ENCODE measurements at places on chromosomes 4 and X.

DNA sequence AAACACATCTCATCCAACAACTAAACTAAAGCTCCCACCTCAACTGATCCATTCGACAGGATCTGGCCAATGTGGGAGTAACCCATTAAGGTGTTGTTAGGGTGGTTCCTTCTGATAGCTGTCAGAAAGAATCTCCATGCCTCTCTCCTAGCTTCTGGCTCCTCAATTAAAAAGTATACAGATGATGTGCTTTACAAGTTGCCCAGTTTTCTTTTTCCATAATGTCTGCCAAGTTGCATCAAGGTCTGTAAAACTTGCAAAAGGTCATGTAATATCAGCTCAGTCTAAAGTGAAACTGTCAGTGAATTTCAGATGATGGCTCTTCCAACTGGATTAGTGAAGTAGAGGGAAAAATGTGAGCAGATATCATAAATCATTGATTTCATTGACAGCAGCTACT lies 191.8 kb downstream of the RAB28 start:
- no peak for DNase-seq

GRCh38 chr4:34178476-34178875 lies 2065.8 kb downstream of the ARAP2 start:
- no peak for DNase-seq

DNA sequence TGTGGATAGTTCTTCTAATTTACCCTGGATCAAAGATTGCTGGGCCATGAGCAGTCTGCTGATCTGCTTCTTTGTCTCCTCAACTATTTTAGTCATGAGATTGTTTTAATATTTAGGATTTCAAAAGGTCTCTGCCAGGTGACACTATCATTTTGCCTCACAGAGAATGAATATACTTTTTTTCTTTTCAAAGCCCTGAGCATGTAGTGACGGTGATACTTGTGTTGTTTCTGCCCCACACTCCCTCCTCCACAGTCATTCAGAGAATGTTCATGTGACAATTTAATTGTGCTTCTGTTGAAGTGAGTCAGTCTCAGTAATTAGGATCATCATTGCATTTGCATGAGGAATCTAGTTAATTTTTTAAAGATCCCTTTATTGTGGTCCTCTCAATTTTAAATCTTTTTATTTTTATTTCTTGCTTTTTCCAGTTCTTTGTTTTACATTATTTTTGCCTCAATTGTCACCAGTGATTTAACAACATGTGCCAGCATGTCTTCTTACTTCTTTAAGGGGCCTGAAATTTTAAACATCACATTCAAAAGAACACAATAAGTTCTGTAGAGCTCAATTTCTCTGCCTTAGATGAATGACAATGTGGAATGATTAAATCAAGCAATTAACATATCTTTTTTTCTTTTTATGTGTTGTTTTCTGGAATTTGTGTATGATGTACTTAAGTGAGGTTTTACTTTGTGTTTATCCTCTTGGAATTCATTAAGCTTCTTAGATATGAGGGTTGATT lies 12.3 kb downstream of the MMRN1 start:
- no peak for DNase-seq

DNA sequence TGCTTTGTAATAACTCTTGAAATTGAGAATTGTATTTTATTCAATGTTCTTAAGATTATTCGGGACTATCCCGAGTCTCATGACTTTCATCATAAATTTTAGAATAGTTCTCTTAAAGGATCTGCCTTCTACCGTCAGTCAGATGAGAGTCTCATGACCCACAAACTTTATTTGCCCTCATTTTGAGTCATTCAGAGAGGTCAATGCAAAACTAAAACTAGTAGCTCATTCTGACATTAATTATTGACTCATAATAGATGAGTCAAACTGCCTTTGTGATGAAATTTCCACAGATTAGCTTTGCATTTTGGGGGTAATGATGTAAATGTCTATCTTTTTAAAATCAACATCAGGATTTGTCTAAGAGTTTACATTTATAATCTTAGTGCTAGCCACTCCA lies 1527.3 kb downstream of the TECRL start:
- DNase-seq = no peak
